ENCODE measurements at places on chromosomes 5 and 9.

- no peak for DNase-seq
Measured at GRCh38 chr9:98373609-98374008, 118.2 kb upstream of the TBC1D2 start.

GRCh38 chr9:137969008-137969407 is 91.4 kb downstream of the CACNA1B start:
- no peak for DNase-seq

DNA sequence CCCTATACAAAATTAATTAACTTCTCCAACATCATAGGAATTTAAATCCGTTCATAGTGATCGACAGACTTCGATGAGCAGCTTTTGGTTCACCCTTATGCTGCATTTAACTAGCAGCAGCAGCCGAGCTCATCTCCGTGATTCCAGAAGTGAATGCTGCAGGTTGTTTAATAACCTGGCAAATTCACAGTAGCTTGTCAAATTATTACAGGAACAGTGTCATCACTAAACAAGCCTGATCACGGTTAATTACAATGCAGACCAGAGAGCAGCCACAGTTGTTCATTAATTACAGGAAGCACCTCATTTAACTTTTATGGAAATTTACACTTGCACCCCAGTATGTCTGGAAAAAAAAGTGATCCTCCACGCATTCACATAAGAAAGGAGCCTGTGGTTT is 188.2 kb downstream of the BNC2 start:
- DNase-seq, result no peak

DNA sequence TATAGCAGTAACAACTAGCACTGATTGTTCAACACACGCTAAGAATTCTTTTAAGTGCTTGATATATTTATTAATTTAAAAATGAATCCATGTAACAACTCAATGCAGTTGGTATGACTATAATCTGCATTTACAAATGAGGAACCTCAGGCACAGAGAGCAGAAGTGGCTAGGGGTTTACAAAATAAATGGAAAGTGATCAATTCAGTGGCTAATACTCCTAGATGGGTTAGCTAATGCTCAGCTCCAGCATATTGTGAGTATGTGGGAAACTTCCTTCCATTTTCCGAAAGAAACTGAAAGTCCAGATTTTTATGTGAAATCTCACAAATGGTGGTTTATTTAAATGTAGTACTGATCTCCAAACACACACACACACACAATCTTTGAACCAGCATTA is 128.0 kb downstream of the RFX3 start:
- no peak for DNase-seq

Measured in central memory CD4-positive, alpha-beta T cell (primary cell).